ENCODE measurements at places on chromosomes 2 and 18. TPM values are rescaled to one million over a fixed set of nuclear protein-coding genes. Genes with fewer than 3 reads are reported as not detected.
A peak's percentile ranks its signal among the peaks of the same experiment; 100 is the strongest.

GRCh38 chr18:435940-436339, 64.6 kb downstream of the COLEC12 start:
- peaks cover 5% of the 10 kb centered on the region for H3K27me3 ChIP-seq
- no peaks in the 10 kb centered on the region for H3K4me1 ChIP-seq
- DNase-seq: no peak
- no peak overlapping the region for H3K4me3 ChIP-seq

- H3K27ac ChIP-seq: peak overlapping the region; percentile 86
- peaks cover 26% of the 10 kb centered on the region for H3K4me1 ChIP-seq
- H3K27me3 ChIP-seq: no peaks in the 10 kb centered on the region
- H3K4me3 ChIP-seq: peak overlapping the region; percentile 84
- H3K36me3 ChIP-seq: no peaks in the 10 kb centered on the region
Observed at GRCh38 chr18:63970809-63971205, 926 bp downstream of the SERPINB8 start.

GRCh38 chr2:36441816-36442215, 86.2 kb downstream of the CRIM1 start:
- H3K27me3 ChIP-seq: no peaks in the 10 kb centered on the region
- H3K36me3 ChIP-seq: peaks cover 2% of the 10 kb centered on the region
- H3K4me1 ChIP-seq: peaks cover 13% of the 10 kb centered on the region
- H3K4me3 ChIP-seq: no peak overlapping the region
- no peak for DNase-seq

- H3K27me3 ChIP-seq: no peaks in the 10 kb centered on the region
- H3K27ac ChIP-seq: no peak overlapping the region
- H3K4me1 ChIP-seq: no peaks in the 10 kb centered on the region
- H3K36me3 ChIP-seq: no peaks in the 10 kb centered on the region
Observed at GRCh38 chr2:5590886-5591285, 101.3 kb upstream of the SOX11 start.

DNA sequence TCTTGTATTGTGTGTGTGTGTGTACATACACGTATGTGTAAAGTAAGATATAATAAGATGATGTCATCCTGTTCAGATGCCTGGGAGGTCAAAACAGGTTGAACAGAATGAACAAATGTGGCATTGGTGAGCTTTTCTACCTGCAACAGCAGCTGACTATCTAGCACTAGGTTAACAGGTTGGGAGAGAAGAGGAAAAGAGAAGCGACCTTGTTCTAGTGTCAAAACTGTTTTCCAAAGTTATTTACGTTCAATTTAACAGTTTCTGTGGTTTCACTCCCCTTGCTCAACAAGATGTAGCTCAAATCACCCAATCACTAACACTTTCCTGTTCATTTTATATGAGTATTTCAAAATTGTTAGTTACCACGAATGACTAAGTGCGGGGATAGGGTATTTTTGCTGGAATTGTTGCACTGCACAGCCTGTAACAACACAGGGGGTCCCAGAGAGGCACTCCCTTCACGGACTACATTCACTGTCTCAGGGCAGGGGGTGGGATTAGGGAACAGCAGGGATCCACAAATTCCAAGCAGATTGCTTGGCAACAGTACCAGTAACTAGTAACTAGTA, 67.5 kb upstream of the DTNB start:
- H3K27me3 ChIP-seq: no peaks in the 10 kb centered on the region
- no peak for DNase-seq
- H3K4me1 ChIP-seq: peaks cover 37% of the 10 kb centered on the region
- no peak overlapping the region for H3K27ac ChIP-seq
- peaks cover 40% of the 10 kb centered on the region for H3K36me3 ChIP-seq

- H3K27ac ChIP-seq: no peak overlapping the region
- DNase-seq: no peak
- H3K4me3 ChIP-seq: no peak overlapping the region
- H3K27me3 ChIP-seq: no peaks in the 10 kb centered on the region
- H3K4me1 ChIP-seq: no peaks in the 10 kb centered on the region
Observed at GRCh38 chr18:73668051-73668450, 479.6 kb downstream of the FBXO15 start.

GRCh38 chr2:182920089-182920488, 53.7 kb upstream of the FRZB start:
- peaks cover 7% of the 10 kb centered on the region for H3K4me1 ChIP-seq
- H3K27me3 ChIP-seq: no peaks in the 10 kb centered on the region
- no peak overlapping the region for H3K4me3 ChIP-seq
- H3K36me3 ChIP-seq: no peaks in the 10 kb centered on the region
- no peak for DNase-seq
- no peak overlapping the region for H3K27ac ChIP-seq

DNA sequence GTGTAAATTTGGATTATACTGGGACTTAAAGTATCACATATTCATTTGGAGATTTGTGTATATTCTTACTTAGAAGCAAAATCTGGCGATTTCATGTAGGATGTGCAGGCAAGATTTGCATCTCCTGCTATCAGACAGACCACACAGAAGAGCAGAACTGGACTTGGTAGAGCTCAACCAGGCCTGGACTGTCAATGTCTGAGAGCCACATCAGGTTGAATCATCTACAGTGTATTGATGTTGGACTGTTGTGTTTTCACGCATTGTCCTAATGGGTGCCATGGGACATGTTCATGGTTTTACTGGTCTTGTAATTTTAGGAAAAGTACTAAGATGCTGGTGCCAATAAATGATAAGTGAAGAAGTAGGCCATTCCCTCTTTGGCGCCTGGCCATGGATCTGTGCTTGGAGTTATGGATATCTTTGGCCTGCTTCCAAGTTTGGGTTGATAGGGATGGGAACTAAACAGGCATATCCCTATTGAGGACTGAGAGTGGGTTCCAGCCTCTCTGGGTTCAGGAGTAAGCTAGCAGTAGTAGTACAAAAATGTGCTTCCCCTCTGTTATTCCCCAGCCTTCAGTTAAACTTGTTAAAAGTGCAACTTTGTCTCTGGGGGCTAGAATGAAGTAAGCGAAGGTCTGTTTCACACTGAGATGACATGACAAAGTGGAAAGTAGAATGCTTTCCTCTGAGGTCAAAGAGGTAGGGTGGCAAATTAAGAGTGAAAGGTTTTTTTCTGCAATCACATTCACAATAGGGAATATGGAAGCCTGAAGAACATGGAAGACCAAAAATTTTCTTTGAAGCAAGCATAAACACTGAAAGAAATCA, 49.2 kb upstream of the NEMP2 start:
- H3K4me3 ChIP-seq: no peak overlapping the region
- no peak for DNase-seq
- peaks cover 4% of the 10 kb centered on the region for H3K36me3 ChIP-seq
- no peak overlapping the region for H3K27ac ChIP-seq

NETO1 gene
- total RNA-seq: not detected

TACR1 gene
- total RNA-seq: not detected

GTF2A1L gene
- not detected for total RNA-seq

CGREF1 gene
- total RNA-seq: 1.1 TPM

DCDC2C gene
- total RNA-seq: not detected

LBX2 gene
- 1.3 TPM for total RNA-seq

Data from activated CD8-positive, alpha-beta memory T cell treated with anti-CD3 and anti-CD28 coated beads, Interleukin-2, amount 10 ng/mL, durations not matched to agents 7 days and 5 days (primary cell).